GM23338 (cell line): ENCODE measurements at places on chromosomes 1 and 21. TPM values are rescaled to one million over a fixed set of nuclear protein-coding genes. Genes with fewer than 3 reads are reported as not detected.

DNA sequence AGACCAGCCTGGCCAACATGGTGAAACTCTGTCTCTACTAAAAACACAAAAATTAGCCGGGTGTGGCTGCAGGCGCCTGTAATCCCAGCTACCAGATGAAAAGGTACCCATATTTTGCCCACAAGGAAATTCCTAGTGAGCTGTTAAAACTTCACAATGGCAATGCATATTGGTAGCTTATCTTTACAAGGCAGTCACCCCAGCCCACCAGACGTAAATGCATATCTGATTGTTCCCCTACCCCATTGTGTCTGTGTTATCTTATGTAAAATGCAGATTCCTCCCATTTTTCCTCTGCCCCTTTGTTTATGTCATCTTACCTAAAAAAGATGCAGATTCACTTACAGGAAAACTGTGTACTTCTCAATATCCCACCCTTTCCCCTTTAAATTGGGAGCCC, 103.1 kb upstream of the SLC2A1 start:
- no peak for DNase-seq

DNA sequence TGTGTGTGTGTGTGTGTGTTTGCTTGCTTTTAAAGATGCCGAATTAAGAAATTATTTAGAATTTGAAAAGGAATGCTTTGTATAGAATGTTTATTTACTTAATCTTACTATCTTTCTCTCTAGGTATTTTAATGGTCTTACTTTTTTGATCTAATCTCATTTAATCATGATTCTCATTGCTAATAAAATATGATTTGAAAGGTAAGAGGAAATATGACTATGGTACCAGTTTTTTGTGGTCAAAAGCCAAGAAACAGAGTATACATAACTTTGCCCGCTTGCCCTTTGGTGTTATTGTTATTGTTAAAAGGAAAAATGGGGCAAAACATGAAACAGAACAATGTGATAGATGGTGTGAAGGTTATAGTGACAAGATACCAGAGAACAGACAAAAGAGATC, 74.6 kb downstream of the RPS6KC1 start:
- DNase-seq: no peak

GRCh38 chr1:224432672-224433040, 1.9 kb downstream of the WDR26 start:
- no peak for DNase-seq

The EFNA3 gene
- total RNA-seq: 13.6 and 14.5 TPM in 2 replicates

The UMODL1 gene
- total RNA-seq: not detected in 2 replicates

The ATP1A4 gene
- total RNA-seq: 0.23 and 0.63 TPM in 2 replicates

GRCh38 chr1:1517973-1518620, 6.1 kb downstream of the ATAD3A start:
- DNase-seq: no peak

The VANGL1 gene
- 11.7 and 14.4 TPM in 2 replicates for total RNA-seq

The CLDN17 gene
- total RNA-seq: not detected in 2 replicates

The EPHB2 gene
- total RNA-seq: 19.2 and 20.1 TPM in 2 replicates

DNA sequence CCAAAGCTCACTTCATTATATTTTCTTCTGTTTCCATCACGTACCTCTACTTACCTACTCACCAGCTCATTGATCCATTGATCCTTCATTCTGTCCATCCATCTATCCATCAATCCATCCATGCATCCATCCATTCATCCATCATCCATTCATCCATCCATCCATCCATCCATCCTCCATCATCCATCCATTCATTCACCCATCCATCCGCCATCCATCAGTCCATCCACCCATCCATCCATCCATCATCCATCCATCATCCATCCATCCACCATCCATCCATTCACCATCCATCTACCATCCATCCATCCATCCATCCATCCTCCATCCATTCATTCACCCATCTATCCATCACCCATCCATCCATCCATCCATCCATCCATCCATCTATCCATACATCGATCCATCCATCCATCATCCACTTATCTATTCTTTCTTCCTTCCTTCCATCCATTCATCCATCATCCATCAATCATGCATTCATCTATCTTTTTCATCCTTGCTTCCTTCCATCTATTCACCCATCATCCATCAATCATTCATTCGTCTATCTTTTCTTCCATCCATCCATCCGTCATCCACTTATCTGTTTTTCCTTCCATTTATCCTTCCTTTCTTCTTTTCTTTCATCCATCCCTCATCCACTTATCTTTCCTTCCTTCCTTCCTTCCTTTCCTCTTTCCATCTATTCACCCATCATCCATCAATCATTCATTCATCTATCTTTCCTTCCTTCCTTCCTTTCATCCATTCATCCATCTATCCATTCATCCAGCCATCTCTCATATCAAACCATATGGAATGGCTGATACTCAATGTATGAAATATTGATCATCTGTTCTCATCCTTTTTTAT, 35.3 kb upstream of the ACTRT2 start:
- DNase-seq: no peak

- no peak for DNase-seq
Measured at GRCh38 chr1:168163670-168164069, 15.1 kb upstream of the TIPRL start.

The TSTD1 gene
- 94.9 and 102 TPM in 2 replicates for total RNA-seq

The OR10J1 gene
- total RNA-seq: not detected in 2 replicates

DNA sequence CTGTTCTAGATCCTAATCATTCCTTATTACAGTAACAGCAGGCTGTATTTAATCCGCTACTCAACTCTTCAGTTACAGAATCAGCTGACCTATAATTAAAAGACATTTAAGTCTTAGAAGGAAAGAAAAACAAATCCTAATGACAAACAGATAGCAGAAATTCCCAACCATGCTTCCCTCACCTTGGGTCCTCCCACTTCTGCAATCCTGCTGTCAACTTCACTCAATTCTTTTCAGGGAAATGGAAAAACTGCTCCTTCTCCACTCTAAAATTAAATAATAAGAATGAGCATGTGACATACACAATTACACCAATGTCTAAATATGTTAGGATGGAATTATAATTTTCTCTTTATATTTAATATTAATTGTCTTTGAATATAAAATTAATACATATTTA, 182.6 kb upstream of the LYPLAL1 start:
- no peak for DNase-seq

The WARS2 gene
- total RNA-seq: 12.6 and 14.3 TPM in 2 replicates

GRCh38 chr21:31744182-31744800, 12.4 kb upstream of the SCAF4 start:
- DNase-seq: no peak

DNA sequence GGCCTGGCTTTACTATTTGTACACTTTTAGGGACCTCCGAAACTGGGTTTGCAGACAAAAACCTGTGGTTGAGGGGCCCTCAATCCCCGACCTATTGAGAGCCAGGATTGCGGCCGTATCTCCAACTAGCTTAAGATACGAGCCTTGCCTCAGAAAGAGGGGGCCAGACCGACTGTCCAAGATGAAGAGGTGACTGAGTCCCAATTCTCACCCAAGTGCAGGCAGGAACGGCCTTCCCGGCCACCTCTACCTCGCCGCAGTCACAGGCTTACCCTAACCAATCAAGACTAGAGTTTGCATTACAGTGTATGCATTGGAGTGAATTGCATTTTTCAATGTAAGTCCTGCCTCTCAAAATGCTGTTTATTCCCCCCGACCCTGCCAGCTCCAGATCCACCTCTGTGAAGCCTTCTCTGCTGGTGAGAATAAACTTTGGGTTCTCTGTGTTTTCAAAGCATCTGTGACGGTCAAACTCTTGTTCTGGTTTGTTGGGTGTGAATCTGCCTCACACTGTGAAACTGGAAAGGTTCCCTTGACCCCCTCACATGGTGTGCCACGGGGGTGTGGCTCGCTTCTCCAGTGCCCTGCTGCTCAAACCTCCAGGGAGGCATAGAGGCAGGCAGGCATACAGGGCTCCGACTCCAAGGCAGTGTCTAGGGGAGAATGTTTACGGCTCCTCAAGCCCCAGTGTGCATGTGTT, 62.2 kb upstream of the WLS start:
- no peak for DNase-seq

The WNT2B gene
- 0.12 and 0.90 TPM in 2 replicates for total RNA-seq

The SAMD13 gene
- 3.6 and 4.7 TPM in 2 replicates for total RNA-seq
